ENCODE measurements at places on chromosomes 2 and 18.

- DNase-seq: no peak
Measured at GRCh38 chr2:122094557-122094956, 339.1 kb downstream of the TSN start.

GRCh38 chr2:107259408-107260195, 373.6 kb upstream of the ST6GAL2 start:
- peak; percentile 8 for DNase-seq

DNA sequence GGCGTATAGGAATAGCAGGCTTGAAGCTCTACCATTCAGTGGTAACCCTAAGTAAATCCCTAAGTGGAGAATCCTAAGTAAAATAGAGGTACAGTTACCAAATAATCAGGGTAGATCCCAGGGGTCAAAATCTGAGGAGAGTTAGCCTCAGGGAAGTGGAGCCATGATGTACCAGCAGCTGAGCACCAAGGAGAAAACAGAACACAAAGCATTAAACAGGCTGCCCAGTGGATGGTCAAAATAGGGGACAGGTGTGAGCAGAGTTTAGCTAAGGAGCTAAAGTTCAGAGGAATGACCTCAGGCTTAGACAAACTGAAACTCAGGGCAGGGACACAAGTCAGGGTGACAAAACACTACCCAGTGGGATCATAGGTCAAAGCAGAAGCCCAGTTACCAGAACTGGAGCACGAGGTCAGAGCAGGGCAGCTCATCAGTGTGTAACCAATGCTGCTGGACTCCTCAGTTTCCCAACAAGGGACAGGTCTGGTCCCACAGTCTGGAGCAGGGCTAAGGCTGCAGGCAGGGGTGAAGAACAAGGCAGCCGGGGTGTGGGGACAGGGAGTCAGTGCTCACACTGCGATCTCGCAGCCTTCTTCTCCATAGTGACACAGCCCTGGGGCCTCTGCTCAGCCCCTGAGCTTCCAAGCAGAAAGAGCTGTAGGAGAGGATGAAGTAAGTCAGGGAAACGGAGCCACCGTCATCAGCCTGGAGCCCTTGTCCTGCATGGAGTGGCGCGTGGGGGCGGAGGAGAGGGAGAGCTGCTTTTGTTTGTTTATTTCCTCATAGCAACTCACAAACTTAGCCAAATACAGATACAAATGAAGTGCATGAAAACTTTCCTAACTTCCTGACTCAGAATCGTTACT, 264.0 kb downstream of the MREG start:
- DNase-seq: no peak

DNA sequence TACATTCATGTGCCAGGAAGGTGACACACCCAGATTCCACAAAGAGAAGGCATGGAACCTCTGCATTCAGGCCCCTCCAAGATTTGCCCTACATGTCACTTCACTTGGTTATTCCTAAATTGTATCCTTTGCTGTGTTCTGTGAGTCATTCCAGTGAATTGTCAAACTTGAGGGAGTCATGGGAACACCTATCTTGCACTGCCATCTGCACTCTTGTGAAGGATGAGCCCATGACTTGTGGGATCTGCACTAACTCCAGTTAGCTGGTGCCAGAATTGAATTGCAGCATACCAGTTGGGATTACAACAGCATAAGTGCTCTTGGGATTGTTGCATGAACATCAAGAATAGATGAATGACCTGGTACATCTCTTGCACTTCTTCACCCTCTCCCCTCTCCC, 1288.0 kb upstream of the ZEB2 start:
- no peak for DNase-seq

DNA sequence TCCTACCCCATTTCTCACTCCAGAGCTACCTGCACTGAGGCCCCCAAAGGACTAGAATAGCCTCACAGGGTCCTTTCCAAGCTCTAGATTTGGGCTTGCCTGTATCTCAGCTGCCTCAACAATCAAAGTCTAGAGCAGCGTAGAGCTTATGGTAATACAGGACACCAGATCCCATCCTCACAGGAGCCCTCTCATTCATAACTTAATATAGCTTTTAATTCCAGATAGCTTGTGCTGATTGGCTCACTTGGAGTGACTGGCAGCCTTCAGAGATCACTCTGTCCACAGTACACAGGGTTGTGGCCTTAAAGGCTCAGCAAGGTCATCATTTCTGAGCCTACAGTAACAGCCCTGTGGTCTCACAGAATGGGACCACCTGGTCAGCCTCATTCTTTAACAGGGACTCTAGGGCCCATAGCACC, 51.4 kb downstream of the ZFP36L2 start:
- no peak for DNase-seq

- no peak for DNase-seq
Measured at GRCh38 chr18:79560042-79560860, 119.4 kb upstream of the CTDP1 start.

- DNase-seq: no peak
Measured at GRCh38 chr18:36492604-36493329, 195.3 kb downstream of the FHOD3 start.

GRCh38 chr2:46530639-46531038, 51.3 kb downstream of the TMEM247 start:
- no peak for DNase-seq

GRCh38 chr2:120856421-120856862, 120.8 kb downstream of the GLI2 start:
- no peak for DNase-seq

- DNase-seq: no peak
Measured at GRCh38 chr2:45888167-45888566, 236.7 kb downstream of the PRKCE start.

GRCh38 chr18:73653251-73653650, 494.4 kb downstream of the FBXO15 start:
- no peak for DNase-seq

- no peak for DNase-seq
Measured at GRCh38 chr2:205857520-205858237, 175.4 kb downstream of the NRP2 start.

GRCh38 chr18:45562567-45563479, 52.5 kb upstream of the SLC14A2 start:
- no peak for DNase-seq

GRCh38 chr2:96209011-96209728, 543 bp upstream of the STARD7 start:
- no peak for DNase-seq

DNA sequence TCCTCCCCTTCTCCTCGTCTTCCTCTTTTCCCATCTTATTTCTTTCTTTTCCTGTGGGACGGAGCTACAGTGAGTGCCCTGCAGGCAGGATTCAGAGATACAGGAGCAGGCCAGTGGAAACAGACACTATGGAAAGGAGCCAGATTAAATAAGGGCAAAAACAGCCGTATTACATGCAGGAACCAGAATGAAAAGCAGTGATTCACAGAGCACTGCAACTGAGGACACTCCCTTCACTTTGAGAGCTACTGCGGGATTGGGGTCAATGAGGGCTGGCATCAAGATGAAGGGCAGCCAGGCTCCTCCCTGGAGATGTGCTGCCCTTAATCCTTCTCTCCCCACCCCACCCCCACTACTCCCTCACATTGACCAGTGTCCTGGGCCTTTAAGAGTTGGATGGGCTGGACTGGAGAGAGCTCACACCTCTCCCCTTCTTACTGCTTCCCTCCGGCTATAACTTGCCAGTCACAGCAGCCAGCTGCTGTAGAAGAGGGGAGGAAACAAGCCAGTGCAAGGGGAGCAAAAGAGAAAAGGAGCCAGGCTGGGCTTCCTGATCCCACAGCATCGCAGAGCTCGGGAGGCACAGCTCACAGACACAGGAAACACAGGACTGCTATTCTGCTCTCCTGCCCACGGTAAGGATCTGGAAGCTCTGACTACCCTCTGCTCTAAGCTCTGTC, at the start of gene PLCD4:
Gene PLCD4 (plus strand): TSS at position 464 of the 680 bp plus-strand sequence. CDS start 7,841 bp downstream, outside the sequence.
- peak; percentile 15 for DNase-seq

DNA sequence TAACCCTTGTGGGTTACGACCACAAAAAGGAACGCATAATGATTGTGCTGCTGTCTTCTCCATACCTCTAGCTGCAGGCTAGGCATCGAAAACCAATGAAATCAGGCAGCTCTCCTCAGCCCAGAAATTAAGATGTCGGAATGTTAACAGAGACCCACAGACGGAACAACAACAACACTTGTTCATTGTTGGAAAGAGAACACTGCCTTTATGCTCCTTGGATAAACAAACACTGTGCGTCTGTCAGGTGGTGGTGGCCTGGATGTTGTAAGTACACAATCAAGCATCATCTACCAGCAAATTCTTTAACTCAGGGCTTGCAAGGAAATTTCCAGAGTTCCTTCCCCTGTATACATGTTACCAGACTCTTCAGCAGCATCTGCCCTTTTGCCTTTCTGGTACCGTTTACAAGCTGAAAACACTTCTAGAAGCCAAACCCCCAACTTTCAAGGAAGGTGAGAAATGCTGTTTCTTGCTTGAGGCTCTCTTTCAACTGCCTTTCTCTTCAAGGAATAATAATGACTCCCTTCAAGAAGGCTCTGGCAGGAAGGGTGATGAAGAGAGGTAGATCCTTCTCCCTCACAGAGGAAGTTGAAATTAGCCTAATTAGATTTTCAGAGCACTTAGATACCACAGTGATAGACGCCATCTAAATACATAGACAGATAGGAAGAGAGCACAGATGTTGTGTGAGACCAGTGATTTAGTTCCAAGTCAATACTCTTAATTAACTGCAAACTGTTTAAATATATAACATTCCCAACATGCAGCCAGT, 332.7 kb downstream of the ZNF521 start:
- DNase-seq: no peak

- DNase-seq: no peak
Measured at GRCh38 chr2:165833156-165833555, 39.1 kb upstream of the GALNT3 start.

- DNase-seq: peak; percentile 64
Measured at GRCh38 chr2:236988690-236989624, 96.7 kb upstream of the COPS8 start.

All from nephron progenitor cell (in vitro differentiated cells).